Coronary artery (tissue), 2 donors: ENCODE measurements at places on chromosomes 6 and 20.

- DNase-seq, result no peak
Measured at GRCh38 chr20:8790442-8791074, 278.3 kb upstream of the PLCB4 start.

DNA sequence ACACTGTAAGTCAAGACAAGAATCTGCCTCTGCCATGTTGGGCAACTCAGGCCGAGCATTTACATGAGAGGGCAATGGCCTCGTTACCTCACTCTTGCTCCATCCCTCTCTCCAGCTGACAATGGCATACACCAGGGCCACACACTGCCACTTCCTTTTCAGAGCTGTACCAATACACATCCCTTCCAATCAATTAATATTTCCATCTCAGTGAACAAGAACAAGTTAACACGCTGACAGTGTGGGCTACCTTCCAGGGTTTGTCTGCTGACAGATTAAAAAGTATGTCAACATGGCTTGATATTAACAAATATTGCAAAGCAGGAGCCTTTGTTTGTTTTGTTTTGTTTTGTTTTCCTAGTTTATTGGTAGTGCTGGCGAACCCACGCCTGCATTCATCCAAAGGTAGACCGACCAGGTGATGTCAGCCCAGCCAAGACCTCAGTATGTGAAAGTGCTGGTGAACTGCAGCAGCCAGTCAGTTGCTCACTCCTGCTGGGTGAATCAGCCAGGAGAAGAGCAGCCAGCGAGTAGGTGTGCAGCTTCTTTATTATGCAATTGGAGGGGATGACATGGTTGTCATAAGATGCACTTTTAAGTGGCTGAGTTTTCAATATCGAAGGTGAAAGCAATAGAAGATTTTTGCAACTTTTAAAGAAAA lies 487.3 kb upstream of the JARID2 start:
- no peak for DNase-seq

GRCh38 chr6:163122365-163122764 lies 292.2 kb upstream of the QKI start:
- DNase-seq, result no peak

- no peak for DNase-seq
Measured at GRCh38 chr20:9600562-9600961, 86.2 kb downstream of the LAMP5 start.

- peak; percentile 85 for DNase-seq
Measured at GRCh38 chr20:36744764-36745191, 1.1 kb downstream of the NDRG3 start.

GRCh38 chr20:63555661-63556381 lies 1.9 kb downstream of the FNDC11 start:
- DNase-seq, result no peak

DNA sequence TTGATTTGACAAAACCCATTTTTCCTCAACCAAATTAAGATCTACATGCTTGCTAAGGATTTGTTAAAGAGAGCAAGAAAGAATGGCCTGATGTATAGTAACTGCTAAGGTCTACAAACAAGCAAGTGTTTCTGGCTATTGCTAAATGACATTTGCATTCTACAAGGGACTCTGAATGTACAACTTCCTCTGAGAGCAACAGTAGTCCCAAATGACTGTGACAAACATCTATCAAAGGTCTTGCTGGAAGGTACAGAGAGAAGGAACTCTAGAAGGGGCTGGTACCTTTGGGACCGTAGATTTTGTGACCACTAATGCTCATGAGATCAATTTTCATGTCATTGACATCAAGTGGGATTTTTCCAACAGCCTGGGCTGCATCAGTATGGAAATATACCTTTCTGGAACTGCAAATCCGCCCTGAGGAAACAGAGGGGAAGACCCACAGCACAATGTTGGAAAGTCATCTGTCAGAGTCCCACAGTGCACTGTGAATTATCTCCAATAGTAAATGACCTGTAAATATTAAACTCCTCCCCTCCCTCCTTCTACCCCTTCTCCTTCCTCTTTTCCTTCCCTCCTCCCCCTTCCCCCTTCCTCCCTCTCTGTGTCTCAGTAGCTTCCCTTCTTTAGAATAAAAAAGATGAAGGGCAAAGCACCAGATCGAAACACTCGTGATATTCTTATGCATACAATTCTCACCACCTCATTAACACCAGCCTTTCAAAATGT lies 15.9 kb upstream of the CPNE1 start:
- DNase-seq, result no peak

- no peak for DNase-seq
Measured at GRCh38 chr6:131844243-131844841, 36.5 kb downstream of the ENPP1 start.

- DNase-seq, result no peak
Measured at GRCh38 chr6:33880766-33881165, 77.0 kb upstream of the MLN start.

GRCh38 chr6:140867336-140867735 lies 1265.4 kb upstream of the GJE1 start:
- no peak for DNase-seq

DNA sequence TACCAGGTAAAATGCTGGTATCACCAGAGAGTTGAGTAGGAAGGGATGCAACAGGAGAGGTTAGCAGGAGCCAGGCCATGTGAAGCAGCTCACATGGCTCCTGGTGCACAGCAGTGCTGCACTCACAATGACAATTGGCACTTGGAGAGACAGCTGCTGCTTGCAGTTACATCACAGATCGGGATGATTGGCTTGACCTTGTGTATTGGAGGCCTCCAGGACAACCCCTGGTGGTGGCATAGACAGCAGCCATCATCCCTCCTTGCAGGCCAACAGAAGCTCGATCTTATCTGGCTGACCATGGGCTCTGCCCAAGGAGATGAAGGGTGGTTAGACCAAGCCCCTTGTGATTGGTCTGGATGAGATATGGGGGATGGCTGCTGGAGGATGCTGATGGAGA lies 73.0 kb downstream of the EYA2 start:
- DNase-seq, result no peak

- no peak for DNase-seq
Measured at GRCh38 chr20:4459081-4459480, 262.6 kb upstream of the PRND start.

GRCh38 chr20:45372646-45373352 lies 5.3 kb downstream of the TP53TG5 start:
- DNase-seq, result peak; percentile 86

DNA sequence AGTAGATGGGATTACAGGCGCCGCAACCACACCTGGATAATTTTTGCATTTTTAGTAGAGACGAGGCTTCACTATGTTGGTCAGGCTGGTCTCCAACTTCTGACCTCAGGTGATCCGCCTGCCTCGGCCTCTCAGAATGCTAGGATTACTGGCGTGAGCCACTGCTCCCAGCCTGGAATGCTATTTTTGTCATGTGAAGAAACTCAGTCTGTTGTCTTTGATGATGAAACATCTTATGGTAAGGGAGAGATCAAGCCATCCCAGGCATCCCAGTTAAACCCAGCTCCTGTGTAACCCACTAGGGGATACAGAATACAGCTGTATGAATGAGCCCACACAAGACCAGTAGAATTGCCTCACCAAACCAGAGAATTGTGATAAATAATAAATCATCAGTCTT lies 83.6 kb upstream of the RBM24 start:
- no peak for DNase-seq

GRCh38 chr6:62371453-62372210 lies 85.6 kb upstream of the KHDRBS2 start:
- DNase-seq, result no peak

GRCh38 chr6:40128127-40128526 lies 193.9 kb upstream of the MOCS1 start:
- no peak for DNase-seq

GRCh38 chr6:146397638-146398037 lies 146.0 kb upstream of the RAB32 start:
- no peak for DNase-seq
